ENCODE measurements at places on chromosomes 4 and X. TPM values are rescaled to one million over a fixed set of nuclear protein-coding genes. Genes with fewer than 3 reads are reported as not detected.

GRCh38 chrX:121949041-121949760 lies 901.8 kb downstream of the GLUD2 start:
- no peak for DNase-seq

- no peak for DNase-seq
Observed at GRCh38 chrX:119375561-119375960, 23.6 kb upstream of the SLC25A43 start.

- no peak for DNase-seq
Observed at GRCh38 chrX:112889400-112889799, 48.8 kb upstream of the AMOT start.

GRCh38 chr4:74996996-74997395 lies 64.1 kb downstream of the PARM1 start:
- DNase-seq: no peak

GRCh38 chr4:166335256-166335938 lies 462.4 kb downstream of the TLL1 start:
- DNase-seq: no peak

Gene TENM3
- 6.6 TPM for total RNA-seq

Gene MAGEB10
- total RNA-seq: not detected

Gene CTBP1
- total RNA-seq: 130 TPM

Gene TLL1
- 0.79 TPM for total RNA-seq

Gene ZNF182
- total RNA-seq: 3.0 TPM
